ENCODE measurements at places on chromosomes 12 and 14.
A peak's percentile ranks its signal among the peaks of the same experiment; 100 is the strongest.

- peak; percentile 49 for DNase-seq
Observed at GRCh38 chr14:101135796-101136742, 232.5 kb upstream of the RTL1 start.

DNA sequence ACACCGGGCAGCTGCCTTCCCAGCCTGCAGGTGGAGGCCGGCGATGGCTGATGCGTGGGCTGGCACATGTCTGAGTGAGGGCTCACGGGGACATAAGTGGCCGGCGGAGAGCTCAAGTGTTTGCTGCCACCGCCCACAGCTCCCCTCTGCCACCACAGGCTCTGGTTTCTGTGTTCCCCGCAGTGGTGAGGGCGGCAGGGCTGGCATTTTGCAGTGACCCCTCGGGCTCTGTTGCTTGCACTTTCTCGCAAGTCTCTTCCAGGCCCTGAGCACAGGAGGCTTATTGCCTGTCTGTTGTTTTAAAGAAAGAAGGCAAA, 271.0 kb upstream of the RTL1 start:
- DNase-seq = no peak

GRCh38 chr12:54708826-54709225, 60.7 kb upstream of the DCD start:
- DNase-seq = no peak

DNA sequence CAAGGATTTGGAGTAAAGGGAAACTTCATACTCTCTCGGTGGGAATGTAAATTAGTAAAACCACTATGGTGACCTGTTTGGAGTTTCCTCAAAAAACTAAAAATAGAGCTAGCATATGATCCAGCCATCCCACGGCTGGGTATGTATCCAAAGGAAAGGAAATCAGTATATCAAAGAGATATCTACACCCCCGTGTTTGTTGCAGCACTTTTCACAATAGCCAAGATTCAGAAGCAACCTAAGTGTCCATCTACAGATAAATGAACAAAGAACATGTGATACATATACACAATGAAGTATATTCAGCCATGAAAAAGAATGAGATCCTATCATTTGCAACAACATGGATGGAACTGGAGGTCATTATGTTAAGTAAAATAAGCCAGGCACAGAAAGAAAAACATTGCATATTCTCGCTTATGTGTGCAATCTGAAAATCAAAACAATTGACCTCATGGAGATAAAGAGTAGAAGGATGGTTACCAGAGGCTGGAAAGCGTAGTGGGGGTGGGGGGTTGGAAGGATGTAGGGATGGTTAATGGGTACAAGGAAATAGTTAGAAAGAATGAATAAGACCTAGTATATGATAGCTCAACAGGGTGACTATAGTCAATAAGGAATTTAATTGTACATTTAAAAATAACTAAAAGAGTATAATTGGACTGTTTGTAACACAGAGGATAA, 468.0 kb downstream of the BCAT1 start:
- no peak for DNase-seq

Data from osteoblast (primary cell).